ENCODE measurements at places on chromosomes 4 and X.

GRCh38 chr4:17232566-17233253 is 279.2 kb downstream of the QDPR start:
- no peak for DNase-seq

- DNase-seq: no peak
Measured at GRCh38 chr4:57156242-57156990, 46.2 kb upstream of the IGFBP7 start.

- no peak for DNase-seq
Measured at GRCh38 chr4:19539201-19539600, 712.5 kb upstream of the SLIT2 start.

GRCh38 chr4:91118597-91118996 is 991.4 kb downstream of the CCSER1 start:
- no peak for DNase-seq

- DNase-seq: no peak
Measured at GRCh38 chrX:130869239-130869638, 33.8 kb downstream of the ENOX2 start.

- no peak for DNase-seq
Measured at GRCh38 chr4:75715105-75715799, 9.1 kb upstream of the USO1 start.

- no peak for DNase-seq
Measured at GRCh38 chrX:151013164-151013743, 30.1 kb downstream of the HMGB3 start.

DNA sequence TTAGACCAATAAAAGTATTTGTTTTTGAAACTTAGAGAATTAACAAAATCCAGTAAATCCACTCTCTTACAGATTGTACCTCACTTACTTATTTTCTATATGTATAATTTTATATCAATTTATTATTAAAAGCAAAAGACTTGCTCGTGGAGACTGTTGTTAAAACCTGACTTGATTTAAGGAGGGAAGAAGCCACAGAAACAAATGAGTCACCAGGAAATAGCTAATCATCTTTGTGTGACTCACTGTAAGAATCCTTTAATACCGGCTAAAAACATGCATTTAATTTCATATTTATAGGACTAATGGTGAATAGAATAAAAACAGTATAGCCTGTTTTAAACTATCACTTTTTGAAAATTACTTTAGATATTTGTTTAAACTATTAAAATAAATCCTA is 29.9 kb upstream of the UBE2NL start:
- no peak for DNase-seq

DNA sequence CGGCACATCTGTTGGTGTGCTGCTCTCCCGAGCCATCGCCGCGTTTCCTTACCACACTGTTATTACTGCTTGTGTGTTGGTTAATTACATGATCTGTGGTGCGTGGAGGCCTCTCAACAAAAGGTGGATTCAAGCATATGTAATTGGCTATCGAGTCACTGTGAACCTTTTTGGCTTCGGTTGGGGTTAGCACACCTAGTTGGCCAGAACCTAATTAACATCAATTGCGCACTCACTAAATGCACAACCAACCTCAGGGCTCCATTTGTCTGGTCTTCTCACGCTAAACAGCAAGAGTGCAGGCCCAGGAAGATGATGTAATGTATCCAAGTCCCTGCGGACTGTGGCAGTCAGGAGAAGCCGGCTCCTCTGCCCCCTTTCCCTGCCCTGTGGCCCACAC is 17.4 kb downstream of the ENPP6 start:
- no peak for DNase-seq

- no peak for DNase-seq
Measured at GRCh38 chr4:110046588-110047049, 133.9 kb downstream of the EGF start.

GRCh38 chr4:673349-674091 is 556 bp downstream of the ATP5ME start:
- DNase-seq: no peak

DNA sequence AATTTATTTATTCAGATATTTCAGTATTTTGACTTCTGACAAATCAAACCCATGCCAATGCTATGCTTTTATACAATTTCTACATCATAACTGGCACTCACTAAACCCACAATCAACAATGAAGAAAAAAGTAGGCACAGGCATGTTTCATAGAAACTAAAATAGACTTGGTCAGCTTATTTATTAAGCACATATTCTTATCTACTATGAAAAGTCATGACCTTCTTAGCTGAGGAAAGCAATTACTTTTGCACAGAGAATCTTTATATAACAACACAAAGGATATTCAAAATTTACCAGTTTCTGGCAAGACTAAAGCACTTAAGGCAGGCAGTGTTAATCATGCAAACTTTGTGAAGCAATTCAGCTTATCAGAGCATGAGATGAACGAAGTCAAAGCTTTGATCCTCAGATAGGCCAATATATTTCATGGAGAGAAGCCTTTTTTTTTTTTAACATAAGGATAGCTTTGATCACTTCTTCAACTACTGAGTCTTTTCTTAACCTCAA is 490.6 kb downstream of the INPP4B start:
- DNase-seq: no peak

GRCh38 chr4:96044971-96045370 is 205.1 kb downstream of the PDHA2 start:
- DNase-seq: no peak

DNA sequence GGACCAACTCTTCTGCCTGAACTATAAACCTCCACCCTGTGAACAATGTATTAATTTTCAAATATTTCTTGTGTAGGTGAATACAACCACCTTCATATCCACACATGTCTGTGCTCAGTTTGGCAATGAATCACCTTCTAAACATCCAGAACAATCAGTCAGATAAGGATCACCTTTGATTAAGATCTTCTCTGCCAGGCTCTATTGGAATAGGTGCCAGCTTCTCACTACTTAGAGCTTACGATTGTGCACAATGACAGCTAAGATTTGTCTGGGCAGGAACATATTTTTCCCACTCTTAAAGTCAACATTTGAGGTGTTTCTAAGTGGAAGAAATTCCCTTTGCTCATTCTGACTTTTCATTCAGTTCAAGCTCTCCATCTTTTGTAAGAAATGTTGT is 237.2 kb downstream of the IL1RAPL2 start:
- DNase-seq: no peak

- DNase-seq: no peak
Measured at GRCh38 chr4:167987285-167987684, 105.1 kb upstream of the ANXA10 start.

DNA sequence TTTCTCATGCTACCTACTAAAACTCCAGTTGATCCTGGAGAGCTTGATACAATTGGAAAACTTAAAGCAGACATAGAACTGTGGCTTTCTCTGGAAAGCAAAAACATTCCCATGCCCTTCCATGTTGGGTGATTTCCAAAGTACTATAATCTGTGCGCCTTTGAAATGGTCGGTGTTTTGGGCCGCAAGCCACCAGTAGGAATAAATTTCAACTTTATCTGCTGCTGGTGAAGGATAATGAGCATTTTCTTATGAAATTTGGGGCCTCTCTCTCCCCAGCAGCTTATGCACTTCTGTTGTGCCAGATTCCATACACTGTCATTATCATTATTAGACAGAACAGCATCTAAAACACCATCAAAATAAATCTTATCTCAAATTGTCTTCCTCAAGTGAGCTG is 366.7 kb upstream of the RPS6KA3 start:
- DNase-seq: no peak

DNA sequence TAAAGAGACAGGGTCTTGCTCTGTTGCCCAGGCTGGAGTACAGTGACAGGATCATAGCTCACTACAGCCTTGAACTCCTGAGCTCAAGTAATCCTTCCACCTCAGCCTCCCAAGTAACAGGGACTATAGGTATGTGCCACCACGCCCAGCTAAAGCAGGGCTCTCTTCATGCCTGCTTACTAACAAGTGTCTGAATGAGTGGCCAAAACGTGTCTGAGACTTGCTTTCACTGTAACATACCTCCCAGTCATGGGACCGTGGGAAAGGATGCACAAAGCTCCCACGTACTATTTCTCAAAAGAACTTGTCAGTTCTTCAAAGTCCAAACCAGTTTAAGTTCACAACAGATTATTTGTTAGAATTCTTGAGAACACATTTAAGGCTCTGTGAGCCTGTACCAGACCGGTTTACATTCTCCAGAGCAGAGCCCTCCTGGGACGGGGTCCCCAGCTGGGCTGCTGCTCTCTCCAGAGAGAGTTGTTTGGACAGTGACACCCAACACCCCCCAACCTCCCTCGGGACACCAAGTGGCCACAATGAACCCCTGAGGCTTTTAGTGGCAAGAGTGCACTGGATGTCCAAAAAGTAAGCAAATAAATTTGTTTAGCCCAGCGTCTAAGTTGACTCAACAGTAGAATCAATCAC is 24.1 kb downstream of the SH3KBP1 start:
- no peak for DNase-seq

GRCh38 chr4:107824350-107825071 is at the start of gene SGMS2:
Gene SGMS2, plus strand, starts transcription at chr4:107824932. Its CDS starts 70,622 bp downstream, at chr4:107895554.
- no peak for DNase-seq

DNA sequence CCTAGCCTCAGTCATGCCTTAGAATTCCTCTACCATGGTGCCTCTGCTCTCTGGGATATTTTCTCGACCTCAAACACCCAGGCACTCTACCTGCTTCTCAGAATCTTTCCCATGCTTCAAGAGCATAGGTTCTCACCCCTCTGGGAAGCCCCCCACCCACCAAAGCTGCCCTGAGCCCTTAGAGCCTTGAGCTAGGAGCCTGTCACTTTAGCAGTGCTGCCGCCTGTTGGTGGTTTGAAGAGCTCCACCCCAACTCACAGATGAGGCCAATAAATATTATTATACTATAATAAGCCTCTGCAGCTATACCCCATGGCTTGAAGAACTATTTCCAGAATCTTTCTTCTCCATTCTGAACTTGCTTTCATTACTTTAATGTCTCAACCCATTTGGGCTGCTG is 109.7 kb downstream of the RTL5 start:
- DNase-seq: peak; percentile 14

DNA sequence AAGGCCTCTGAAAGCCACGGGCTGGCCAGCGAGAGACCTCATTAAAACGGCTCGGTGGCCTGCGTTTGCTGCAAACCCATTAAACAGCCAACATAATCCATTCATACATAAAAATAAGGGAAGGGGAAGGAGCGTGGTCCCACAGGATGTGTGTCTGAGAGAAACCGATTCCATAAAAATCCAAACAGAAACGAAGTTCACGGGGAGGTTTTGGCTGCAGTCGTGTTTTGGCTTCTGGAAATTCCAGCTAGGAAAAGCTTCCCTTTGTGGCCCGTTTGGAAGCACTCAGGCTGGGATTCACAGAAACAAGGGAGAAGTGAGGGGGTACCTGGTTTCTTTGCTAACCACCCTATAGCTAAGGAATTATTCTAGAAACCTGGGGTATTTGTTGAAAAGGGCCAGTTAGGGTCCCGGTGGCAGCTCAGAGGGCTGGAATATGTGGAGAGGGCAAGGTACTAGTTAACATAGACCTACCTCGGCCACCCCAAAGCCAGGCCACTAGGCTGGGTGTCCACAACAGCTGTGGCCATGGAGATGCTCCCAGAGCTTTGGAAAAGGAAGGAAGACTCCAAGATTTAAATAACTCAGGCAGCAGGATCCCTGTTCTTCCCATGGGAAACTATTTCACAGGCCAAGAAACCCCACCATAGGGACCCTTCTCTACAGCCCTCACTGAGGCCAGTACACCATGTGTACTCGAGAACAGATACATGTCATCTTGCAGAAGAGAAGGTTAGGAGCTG is 166.8 kb downstream of the BCOR start:
- DNase-seq: no peak

DNA sequence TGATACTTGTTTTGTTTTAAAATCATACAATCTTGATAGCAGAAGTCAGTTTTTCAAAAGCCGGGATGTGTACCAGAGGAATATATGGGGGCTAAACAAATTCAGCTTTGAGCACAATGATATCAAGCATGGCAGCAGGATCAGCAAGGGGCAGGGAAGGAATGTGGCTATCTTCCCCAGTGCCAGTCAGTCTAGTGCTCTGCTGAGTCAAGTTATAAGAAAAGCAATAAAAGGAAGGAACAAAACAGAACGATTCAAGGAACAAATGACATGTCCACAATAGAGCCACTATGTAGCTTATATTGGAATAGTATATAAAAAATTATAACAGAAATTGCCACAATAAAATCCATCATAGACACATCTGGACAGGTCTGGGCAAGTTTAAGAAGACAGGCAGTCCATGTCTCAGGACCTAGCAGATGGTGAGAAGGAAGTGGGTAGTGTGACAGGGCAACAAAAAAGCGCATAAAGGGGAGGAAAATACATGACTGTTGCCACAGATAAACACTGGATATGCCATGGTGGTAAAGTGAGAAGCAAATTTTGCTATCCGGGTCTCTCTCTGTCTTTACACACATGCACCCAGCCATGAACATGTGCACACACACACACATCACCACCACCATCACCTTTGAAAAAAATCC is 518.2 kb upstream of the HTR2C start:
- no peak for DNase-seq

DNA sequence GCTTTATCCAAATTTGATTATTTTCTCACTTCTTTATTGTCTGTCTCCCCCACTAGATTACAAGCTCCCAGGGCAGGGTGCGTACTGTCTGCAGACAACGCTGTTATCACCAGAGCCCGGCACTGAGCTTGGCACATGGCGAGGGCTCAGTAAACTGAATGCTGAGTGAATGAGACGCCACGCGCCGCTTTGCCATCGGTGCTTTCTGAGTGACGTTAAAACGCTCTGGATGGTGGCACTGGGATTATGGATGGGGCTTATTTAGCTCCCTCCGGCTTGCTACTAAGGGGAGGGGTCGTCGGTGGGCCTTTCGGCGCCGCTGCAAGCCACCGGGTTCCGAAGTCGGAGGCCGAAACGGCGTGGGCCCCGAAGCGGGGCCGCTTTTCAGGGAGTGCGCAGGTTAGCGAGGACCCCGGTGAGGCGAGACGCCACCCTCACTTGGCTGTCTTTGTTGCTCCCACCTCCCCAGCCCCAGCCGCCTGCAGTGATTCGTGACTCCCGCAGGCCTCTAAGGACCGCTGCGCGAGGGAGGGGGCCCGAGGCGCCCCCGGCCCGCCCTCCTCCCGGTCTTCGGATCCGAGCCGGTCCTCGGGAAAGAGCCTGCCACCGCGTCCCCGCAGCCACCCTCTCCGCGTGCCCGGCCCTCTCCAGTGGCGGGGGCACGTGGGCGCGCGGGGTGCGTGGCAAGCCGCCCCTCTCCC is 569 bp upstream of the FHL1 start:
- DNase-seq: no peak

- no peak for DNase-seq
Measured at GRCh38 chr4:123835831-123836590, 439.4 kb downstream of the SPRY1 start.

DNA sequence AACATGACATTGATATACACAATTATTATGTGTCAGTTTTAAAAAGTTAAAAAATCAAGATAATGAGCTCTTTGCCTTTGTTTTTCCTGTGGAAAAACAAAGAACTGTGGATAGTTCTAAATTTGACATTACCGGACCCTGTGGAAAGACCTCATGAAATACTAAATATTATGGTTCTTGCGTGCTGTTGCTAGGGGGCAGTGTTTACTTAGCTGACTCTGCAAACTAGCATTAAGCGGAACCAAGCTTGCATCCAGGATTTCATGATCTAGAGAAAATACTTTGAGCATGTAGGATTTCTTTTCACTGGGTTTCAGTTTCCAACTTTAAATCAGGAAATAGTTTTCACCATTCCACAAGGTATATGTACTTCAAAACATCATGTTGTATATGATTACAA is 33.6 kb downstream of the CLCN4 start:
- DNase-seq: no peak
